ENCODE measurements at places on chromosomes 2 and 18. TPM values are rescaled to one million over a fixed set of nuclear protein-coding genes. Genes with fewer than 3 reads are reported as not detected.

GRCh38 chr2:27123302-27124150 lies at the start of gene ABHD1:
Gene ABHD1, plus strand, starts transcription at chr2:27123815. Its CDS starts 134 bp downstream, at chr2:27123949.
- no peak for DNase-seq

GRCh38 chr18:59458575-59458974 lies 99.5 kb upstream of the LMAN1 start:
- DNase-seq: no peak

DNA sequence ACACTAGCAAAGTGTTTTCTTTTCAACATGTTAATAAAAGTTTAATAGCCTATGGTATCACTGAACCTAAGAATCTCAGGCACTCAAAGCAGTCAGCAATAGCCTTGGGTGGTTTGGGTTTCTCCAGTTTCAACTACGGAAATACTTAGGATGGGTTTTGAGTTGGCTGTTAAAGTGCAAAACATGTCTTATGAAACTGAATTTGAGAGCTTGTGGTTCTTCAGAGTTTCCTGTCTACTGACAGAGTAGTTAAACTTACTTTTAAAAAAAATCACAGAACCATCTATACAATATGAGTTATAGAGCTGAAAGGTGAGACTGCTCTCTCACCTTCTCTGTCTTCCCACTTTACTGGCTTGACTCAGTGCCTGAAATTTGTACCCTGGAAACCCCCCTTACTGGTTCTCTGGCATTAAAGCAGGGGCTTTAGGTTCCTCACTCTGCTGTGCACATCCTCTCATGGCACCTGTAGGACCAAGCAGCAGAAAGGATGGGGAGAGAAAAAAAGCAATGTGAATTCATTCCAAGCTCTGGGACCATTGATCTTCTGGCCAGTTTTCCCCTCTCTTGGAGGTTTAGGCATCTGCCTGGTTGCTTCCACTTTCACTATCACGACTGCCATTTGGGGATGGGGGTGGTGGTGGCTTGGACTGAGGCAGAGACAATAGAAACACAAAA lies 18.1 kb downstream of the CCDC141 start:
- peak; percentile 43 for DNase-seq

DNA sequence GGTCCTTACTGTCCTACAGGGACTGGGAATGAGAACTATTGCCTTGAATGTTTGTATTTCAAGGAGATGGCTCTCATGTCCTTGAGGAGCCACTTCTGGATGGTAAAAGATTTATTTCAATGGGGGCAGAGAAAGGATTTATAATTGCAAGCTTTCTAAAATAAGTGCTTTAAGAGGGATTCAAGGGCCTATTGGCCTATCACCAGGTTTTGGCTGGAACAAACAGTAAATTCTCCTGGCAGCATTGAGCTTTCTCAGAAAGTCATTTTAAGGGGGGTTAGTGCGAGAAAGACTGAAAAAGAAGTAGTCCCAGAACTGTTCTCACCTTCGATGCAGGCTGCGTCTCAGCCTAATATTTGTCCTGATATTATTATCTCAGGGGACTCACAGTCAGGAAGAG lies 29.8 kb downstream of the DPP10 start:
- peak; percentile 49 for DNase-seq

DNA sequence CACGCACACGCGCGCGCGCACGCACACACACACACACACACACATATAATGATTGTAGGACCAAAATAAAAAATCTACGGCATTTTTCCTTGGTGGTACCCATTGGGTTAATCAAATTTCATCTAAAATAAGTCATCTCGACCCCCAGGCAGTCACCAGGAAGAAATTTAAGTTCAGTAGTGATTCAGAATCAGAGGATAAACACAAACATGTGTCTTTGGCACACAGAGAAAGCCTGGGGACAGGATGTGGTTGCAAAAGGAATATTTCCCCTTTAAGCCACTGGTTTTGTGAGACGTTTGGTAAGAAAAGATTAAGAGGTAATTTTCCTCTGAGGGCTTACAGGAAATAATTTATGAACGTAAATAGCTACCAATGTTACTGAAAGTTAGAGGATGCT lies 171.6 kb upstream of the PIEZO2 start:
- peak; percentile 43 for DNase-seq

DNA sequence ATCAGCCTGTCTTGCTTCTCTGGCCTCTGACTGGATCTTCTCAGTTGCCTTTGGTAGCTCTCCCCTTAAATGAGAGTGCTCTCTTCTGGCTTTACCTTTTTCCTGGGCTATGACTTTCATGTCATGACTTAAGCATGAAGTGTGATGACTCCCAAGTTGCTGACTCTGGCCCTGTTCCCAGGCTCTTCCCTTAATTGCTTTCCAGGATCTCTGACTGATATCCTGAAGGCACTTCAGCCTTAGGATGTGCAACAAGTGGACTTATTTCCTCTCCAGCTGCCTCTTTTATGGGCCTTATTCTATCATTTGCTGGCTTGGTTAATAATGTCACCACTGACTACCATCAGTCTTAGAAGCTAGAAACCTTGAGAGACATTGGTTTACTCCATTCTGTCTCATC lies 17.4 kb downstream of the SEMA4F start:
- peak; percentile 21 for DNase-seq

- DNase-seq: peak; percentile 62
Measured at GRCh38 chr18:61748004-61748403, 144.8 kb downstream of the RNF152 start.

- DNase-seq: no peak
Measured at GRCh38 chr2:11865378-11865777, 118.9 kb downstream of the LPIN1 start.

- no peak for DNase-seq
Measured at GRCh38 chr2:95001051-95001562, 24.4 kb upstream of the MAL start.

The CDH7 gene
- 1.3 TPM for polyA plus RNA-seq

Measured in muscle of leg (tissue), 16 donors.